Upper lobe of left lung (tissue), 6 donors: ENCODE measurements at places on chromosomes 2 and 18. TPM values are rescaled to one million over a fixed set of nuclear protein-coding genes. Genes with fewer than 3 reads are reported as not detected.

DNA sequence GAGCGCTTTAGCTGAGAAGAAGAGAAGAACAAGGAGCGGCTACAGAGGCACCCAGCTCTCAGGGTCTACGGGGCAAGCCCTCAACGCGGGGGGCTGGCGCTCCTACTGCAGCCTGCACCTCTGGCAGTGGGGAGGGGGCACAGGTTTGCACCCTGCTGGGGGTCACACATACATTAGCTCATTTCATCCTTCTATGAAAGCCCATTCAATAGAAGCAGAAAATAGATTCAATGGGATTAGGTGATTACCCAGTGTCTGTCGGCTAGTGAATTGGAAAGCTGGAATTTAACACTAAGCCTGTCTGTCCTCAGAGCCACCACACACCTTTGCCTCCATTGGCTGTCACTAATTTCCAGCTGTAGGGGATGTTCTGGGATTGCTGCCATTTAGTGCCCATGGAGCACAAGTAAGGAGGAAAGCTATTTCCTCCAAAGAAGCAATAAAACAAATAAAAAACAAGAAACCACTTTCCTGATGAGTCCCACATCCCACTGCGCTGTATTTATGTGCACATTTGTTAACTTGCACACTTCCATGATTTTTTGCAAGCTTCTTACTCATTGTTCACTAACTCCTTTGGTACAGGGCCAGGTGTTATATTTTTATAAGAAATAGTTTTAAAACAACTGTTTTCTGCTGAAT is 319.6 kb upstream of the REV1 start:
- no peak overlapping the region for H3K27ac ChIP-seq
- no peaks in the 10 kb centered on the region for H3K4me1 ChIP-seq
- no peaks in the 10 kb centered on the region for H3K36me3 ChIP-seq
- no peaks in the 10 kb centered on the region for H3K27me3 ChIP-seq
- DNase-seq, result peak; percentile 38

GRCh38 chr2:209095432-209095831 is 328.4 kb upstream of the MAP2 start:
- no peak overlapping the region for H3K27ac ChIP-seq
- H3K27me3 ChIP-seq, result no peaks in the 10 kb centered on the region
- no peak overlapping the region for H3K4me3 ChIP-seq
- DNase-seq, result no peak

DNA sequence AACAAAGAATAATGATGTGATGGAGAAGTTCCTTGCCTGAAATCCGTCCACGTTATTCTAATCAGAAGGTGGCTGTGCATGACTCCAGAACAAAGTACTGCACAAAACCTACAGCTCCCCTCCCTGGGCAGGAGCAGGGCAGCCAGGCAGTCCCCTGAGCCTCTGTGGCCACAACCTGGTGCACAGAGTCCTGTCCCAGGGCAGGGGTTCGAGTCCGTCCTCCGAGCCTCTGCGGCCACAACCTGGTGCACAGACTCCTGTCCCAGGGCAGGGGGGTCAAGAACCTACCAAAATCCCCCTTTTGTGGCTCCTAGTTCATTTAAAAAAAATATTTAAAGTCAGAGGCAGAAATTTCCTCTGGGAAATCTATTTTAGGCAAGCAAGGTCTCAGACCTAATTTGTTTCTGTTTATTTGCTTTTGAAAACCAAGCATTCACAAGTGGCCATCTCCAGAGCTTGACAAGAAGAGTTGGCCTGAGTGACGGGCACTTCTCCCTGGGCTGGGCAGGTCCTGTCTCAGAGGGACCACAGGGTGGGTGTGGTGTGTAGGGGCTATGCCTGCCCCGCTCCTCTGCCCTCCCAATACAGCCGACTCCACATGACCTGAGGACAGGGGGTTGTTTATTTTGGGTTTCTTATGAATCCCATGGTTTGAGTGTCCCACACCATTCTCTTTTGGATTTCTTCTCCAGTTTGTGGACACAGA is 255.9 kb upstream of the PXDN start:
- H3K4me1 ChIP-seq, result no peaks in the 10 kb centered on the region
- DNase-seq, result no peak
- no peaks in the 10 kb centered on the region for H3K27me3 ChIP-seq
- no peak overlapping the region for H3K27ac ChIP-seq

DNA sequence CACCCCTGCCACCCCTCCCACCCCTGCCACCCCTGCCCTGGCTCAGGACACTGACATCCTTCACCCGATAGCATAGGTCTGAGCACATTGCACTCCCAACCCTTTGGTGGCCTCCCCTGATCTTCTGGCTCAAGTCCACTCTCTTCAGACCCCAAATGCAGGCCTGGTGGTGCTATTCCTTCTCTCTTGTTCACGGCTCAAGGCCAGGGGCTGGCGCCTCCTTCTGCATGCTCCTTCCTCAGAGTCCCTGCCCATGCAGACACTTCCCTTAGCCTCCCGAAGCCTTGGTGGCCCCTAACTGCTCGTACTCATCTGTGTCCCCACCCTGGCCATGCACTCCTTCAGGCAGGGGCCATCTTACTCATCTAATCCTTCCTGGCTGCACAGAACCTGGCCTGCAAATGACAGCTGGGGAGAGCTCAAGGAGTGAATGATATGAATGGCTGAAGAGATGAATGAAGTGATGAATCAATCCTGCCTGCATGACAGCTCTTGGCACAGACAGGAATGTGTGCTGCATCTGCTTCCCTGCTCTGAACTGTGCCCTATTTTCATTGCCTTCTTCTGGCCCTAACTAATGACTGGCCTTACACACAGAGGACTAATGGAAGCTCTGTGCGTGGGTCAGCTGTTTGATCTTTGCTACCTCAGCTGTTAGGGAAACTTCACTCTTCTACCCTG is 290.8 kb downstream of the DYSF start:
- no peaks in the 10 kb centered on the region for H3K27me3 ChIP-seq
- no peak overlapping the region for H3K4me3 ChIP-seq
- H3K27ac ChIP-seq, result no peak overlapping the region
- H3K4me1 ChIP-seq, result peaks cover 18% of the 10 kb centered on the region
- no peak for DNase-seq

DNA sequence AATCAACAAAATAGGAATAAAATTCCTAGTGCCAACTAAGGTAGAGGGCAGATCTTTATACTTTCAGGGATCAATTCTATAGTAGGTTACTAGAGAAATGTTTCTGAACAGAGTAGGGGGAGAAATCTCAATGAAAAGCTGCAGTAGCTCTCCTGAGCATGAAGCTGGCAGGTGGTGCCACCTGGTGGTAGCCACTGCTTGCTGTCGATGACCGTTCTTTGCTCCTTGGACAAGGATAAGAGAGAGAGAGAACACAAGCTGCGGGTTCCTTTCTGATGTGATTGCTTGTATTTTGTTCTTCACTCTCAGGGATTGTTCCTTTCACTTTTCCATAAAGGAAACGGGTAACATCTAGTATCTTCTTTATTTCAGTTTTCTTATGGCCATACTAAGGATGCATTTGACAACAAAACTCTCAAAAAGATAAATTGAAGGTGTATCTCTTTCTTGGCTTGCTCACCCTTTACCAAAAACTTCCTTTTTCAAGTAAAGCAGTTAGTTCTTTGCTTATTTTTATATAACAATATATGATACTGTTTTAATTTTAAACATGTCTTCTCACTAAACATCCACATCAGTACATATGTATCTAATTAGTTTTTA is 18.6 kb upstream of the MRPL19 start:
- no peaks in the 10 kb centered on the region for H3K4me1 ChIP-seq
- peak; percentile 74 for DNase-seq
- H3K36me3 ChIP-seq, result no peaks in the 10 kb centered on the region
- H3K27ac ChIP-seq, result no peak overlapping the region
- no peak overlapping the region for H3K4me3 ChIP-seq

DNA sequence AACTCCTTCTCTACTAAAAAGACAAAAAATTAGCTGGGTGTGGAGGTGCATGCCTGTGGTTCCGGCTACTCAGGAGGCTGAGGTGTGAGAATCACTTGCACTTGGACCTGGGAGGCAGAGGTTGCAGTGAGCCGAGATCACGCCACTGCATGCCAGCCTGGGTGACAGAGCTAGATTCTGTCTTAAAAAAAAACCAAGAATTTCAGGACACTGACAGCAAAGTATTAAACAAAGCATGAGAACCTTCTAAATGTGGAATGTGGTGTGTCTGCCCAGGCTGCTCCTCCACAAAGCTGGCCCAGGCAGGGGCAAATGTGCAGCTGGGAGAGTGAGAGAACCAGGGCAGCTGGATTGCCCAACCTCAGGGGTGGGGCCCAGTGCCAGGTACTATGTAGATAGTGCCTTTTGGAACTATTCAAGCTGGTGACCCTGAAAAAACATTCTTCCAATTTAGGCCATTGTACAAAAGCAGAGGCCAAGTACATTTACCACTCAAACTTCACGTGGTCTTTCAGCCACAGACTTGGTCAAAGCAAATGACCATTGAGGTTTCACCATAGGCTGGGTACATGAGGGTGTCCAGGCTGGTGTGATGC is 6.7 kb upstream of the UGT1A5 start:
- peak; percentile 51 for DNase-seq
- no peaks in the 10 kb centered on the region for H3K36me3 ChIP-seq
- no peak overlapping the region for H3K4me3 ChIP-seq

DNA sequence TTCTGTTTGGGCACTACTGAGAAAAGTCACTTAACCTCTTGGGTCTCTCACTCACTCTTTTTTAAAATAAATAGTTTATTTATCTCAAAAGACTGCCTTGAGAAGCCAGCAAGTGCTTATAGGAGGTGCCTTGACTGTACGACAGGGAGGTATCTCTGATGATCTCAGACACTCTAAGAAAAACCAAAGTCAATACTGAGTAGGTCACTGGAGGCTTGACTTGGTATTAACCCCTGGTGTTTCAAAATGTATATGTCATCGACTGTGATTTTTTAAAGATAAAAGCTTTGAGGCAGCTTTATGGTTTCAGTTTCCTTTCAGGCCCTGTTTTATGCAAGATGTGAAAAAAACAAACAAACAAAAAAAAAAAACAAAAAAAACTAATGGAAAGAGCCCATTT is 33.7 kb downstream of the MREG start:
- peaks cover 10% of the 10 kb centered on the region for H3K4me1 ChIP-seq
- no peak for DNase-seq
- H3K36me3 ChIP-seq, result no peaks in the 10 kb centered on the region
- no peak overlapping the region for H3K4me3 ChIP-seq
- H3K27me3 ChIP-seq, result no peaks in the 10 kb centered on the region
- no peak overlapping the region for H3K27ac ChIP-seq

DNA sequence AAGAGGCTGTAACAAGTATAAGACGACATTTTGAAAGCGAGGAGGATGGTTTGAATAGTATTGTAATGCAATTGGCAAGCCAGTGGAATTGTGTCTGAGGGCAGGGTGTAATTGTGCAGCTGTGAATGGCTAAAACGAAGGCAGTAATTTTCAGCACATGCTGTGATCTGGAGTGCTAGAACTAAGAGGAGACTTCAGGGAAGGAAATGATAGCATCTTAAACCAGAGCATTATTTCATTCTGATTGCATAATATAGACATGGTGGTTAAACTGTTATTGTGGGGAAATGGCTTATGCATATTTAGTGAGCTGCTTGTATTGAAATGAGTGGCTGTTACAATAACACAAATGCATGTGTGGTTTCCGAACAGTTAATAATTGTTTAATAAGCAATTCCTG is 36.3 kb downstream of the THSD7B start:
- H3K4me1 ChIP-seq, result no peaks in the 10 kb centered on the region
- H3K4me3 ChIP-seq, result no peak overlapping the region
- H3K36me3 ChIP-seq, result no peaks in the 10 kb centered on the region
- H3K27me3 ChIP-seq, result no peaks in the 10 kb centered on the region

- no peaks in the 10 kb centered on the region for H3K4me1 ChIP-seq
- no peak for DNase-seq
- peak overlapping the region; percentile 6 for H3K27ac ChIP-seq
- no peaks in the 10 kb centered on the region for H3K27me3 ChIP-seq
- no peaks in the 10 kb centered on the region for H3K36me3 ChIP-seq
Observed at GRCh38 chr2:98308068-98308467, 38.2 kb upstream of the CNGA3 start.

DNA sequence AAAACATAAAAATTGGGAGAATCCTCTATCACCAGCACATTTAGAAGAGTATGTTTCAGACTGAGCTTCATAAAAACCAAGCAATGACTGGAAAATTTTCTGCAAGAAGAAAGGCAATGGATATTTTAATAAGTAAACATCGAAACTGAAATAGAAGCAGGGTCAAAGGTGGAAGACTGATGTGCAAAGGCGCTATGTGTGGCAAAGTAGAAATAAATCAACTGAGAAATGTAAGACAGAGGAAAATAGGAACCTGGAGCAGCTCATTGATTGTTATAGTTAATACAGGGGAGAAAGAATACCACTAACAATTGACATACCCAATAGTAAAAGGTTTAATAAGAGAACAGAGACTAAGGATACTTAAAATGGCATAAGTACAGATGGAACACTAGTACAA is 818.4 kb downstream of the SOCS6 start:
- H3K4me3 ChIP-seq, result no peak overlapping the region
- H3K36me3 ChIP-seq, result no peaks in the 10 kb centered on the region
- H3K4me1 ChIP-seq, result no peaks in the 10 kb centered on the region
- no peak overlapping the region for H3K27ac ChIP-seq
- no peak for DNase-seq

DNA sequence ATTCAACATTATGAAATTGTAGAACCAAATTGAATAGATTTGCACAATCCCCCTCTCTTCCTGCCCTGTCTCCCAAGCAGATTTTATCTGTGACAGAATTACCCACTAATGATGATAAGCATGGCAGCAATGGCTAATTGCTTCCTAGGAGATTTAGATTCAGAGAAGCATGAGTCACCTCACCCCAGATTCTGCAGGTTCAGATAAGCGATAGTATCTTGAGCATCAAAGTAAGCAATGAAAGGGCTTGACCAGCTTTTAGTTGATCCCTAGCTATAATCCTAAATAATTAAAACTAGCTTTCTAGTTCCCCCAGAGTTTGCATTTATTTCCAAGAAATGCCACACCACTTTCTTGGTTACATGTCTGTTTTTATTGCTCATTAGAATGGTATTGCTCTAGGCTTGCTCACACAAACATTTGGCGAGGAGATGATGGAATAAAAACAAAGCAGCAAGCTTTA is 204.3 kb downstream of the GULP1 start:
- no peak overlapping the region for H3K27ac ChIP-seq
- no peaks in the 10 kb centered on the region for H3K36me3 ChIP-seq
- H3K4me1 ChIP-seq, result no peaks in the 10 kb centered on the region
- no peak for DNase-seq

- no peak for DNase-seq
- H3K36me3 ChIP-seq, result peaks cover 58% of the 10 kb centered on the region
- H3K4me1 ChIP-seq, result no peaks in the 10 kb centered on the region
- H3K27me3 ChIP-seq, result no peaks in the 10 kb centered on the region
Observed at GRCh38 chr2:227524665-227525064, 52.7 kb downstream of the AGFG1 start.

- H3K4me1 ChIP-seq, result no peaks in the 10 kb centered on the region
- no peaks in the 10 kb centered on the region for H3K36me3 ChIP-seq
- H3K4me3 ChIP-seq, result no peak overlapping the region
- DNase-seq, result no peak
- no peaks in the 10 kb centered on the region for H3K27me3 ChIP-seq
- H3K27ac ChIP-seq, result no peak overlapping the region
Observed at GRCh38 chr18:24679062-24679461, 218.6 kb downstream of the HRH4 start.

- no peaks in the 10 kb centered on the region for H3K36me3 ChIP-seq
- H3K27me3 ChIP-seq, result no peaks in the 10 kb centered on the region
Observed at GRCh38 chr2:16952368-16952767, 286.7 kb upstream of the CYRIA start.

Gene COLEC11
- 1.3 TPM for total RNA-seq

Gene NMS
- total RNA-seq, result not detected

Gene GPC1
- total RNA-seq, result 36.4 TPM

Gene SLC11A1
- total RNA-seq, result 241 TPM

Gene FKBP7
- 4.9 TPM for total RNA-seq

Gene DTNB
- total RNA-seq, result 28.2 TPM

Gene ACKR3
- 3.9 TPM for total RNA-seq
